ENCODE measurements at places on chromosomes 3 and 15. TPM values are rescaled to one million over a fixed set of nuclear protein-coding genes. Genes with fewer than 3 reads are reported as not detected.
A peak's percentile ranks its signal among the peaks of the same experiment; 100 is the strongest.

DNA sequence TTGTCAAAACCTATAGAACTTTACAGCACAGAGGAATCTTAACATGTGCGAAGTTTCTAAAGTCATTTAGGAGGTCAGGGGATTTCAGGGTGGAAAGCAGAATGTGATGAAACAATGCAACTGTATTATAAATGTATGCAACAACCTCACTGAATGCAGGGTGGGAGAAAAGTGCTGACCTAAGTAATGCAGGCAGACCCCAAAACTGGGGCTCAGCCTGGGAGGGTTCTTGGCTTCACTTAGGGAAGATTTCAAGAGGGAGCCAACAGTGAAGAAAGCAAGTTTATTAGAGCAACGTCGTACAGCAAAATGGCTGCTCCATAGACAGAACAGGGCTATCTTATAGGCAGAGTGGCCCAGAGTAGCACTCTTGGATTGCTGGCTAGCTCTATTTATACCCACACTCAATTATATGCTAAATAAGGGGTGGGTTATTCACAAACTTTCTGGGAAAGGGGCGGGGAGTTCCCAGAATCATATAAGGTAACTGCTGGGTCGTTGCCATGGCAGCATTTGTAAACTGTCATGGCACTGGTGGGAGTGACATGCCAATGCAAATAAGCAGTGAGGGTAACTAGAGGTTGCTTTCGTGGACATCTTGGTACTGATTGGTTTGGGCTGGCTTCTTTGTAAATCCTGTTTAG is 14.2 kb upstream of the CAND2 start:
- DNase-seq: no peak

DNA sequence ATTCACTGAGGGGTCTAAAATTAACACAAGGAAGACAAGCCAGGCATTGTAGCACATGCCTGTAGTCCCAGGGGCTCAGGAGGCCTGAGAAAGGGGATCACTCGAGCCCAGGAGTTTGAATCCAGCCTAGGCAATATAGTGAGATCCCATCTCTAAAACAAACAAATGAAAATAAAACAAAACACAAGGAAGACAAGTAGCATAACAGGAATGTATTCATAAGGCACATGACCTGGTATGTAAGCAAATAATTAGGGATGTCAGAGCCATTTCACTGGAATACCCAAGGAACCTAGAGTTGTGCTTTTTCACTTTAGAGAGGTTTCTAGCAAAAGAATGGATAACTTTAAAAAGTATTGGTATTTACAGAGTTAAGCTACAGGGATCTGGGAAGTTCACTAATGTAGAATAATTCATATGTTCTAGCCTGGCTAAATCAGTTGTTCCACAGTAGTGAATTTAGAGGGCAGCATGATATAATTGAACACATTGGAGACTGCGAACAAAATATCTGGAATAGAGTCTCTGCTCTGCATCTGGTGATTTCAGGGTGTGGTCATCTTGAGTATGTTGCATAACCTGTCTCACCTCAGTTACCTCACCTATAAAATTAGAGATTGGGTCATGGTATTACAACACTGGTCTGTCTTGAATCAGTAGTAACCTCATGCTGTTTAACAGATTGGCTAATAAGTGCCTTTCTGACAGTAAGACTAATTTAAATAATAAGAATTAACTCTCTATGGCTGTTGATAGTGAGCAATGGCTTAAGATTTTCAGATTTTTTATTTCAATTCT is 9.3 kb downstream of the GRAMD1C start:
- no peak for DNase-seq

DNA sequence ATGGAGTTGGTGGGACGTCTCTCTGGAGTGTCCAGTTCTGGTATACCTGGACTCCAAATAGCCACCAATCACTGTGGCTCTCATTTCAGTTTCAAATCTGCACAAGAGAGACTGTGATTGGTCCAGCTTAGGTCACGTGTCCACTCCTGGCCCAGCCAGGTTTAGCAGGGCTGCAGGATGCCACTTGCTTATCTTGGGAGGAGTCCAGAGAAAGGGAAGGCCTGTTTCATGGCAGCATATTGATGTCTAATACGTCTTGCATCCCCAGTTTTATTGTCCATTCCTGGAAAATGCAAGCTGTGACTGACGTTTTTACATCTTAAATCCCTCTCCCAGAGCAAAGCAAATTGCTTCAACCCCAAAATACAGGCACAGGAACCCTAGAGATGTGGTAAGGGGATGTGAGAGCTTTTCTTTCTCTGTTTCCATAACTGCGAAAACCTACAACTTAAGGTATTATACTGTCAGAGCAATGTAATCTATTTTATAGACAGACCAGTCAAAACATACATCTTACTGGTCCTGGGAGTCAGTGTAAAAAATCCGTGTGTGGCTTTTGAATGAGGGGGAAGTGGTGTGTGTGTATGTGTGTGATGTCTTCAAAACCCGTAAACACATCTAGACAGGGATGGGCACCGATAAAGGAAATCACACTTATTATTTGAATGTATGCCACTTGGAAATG is 274.4 kb downstream of the TLE3 start:
- DNase-seq: no peak

GRCh38 chr15:90869601-90870353 is 1.4 kb downstream of the FURIN start:
- peak; percentile 91 for DNase-seq

DNA sequence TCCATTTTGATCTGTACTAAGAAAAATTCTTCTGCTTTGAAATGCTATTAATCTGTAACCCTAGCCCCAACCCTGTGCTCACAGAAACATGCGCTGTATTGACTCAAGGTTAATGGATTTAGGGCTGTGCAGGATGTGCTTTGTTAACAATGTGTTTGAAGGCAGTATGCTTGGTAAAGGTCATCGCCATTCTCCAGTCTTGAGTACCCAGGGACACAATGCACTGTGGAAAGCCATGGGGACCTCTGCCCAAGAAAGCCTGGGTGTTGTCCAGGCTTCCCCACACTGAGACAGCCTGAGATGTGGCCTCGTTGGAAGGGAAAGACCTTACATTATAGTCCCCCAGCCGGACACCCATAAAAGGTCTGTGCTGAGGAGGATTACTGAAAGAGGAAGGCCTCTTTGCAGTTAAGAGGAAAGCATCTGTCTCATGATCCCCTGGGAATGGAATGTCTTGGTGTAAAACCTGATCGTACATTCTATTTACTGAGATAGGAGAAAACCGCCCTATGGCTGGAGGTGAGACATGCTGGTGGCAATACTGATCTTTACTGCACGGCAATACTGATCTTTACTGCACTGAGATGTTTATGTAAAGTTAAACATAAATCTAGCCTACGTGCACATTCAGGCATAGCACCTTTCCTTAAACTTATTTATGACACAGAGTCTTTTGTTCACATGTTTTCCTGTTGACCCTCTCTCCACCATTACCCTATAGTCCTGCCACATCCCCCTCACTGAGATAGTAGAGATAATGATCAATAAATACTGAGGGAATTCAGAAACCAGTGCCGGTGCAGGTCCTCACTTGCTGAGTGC is 6.3 kb downstream of the PIGZ start:
- DNase-seq: no peak

GRCh38 chr3:8739757-8740504 is 6.3 kb downstream of the CAV3 start:
- no peak for DNase-seq

Gene MCF2L2
- 0.32 TPM for total RNA-seq

Measured in right cardiac atrium (tissue), 5 donors.